ENCODE measurements at places on chromosomes 5 and 9.

GRCh38 chr9:90379771-90380170 is 262.9 kb downstream of the DIRAS2 start:
- DNase-seq: no peak

GRCh38 chr9:2722715-2723114 is 5.4 kb downstream of the KCNV2 start:
- no peak for DNase-seq

GRCh38 chr5:163177971-163178370 is 259.4 kb upstream of the CCNG1 start:
- no peak for DNase-seq

- DNase-seq: no peak
These were observed 10.0 kb downstream of the SPINK4 start for GRCh38 chr9:33249983-33250382.

DNA sequence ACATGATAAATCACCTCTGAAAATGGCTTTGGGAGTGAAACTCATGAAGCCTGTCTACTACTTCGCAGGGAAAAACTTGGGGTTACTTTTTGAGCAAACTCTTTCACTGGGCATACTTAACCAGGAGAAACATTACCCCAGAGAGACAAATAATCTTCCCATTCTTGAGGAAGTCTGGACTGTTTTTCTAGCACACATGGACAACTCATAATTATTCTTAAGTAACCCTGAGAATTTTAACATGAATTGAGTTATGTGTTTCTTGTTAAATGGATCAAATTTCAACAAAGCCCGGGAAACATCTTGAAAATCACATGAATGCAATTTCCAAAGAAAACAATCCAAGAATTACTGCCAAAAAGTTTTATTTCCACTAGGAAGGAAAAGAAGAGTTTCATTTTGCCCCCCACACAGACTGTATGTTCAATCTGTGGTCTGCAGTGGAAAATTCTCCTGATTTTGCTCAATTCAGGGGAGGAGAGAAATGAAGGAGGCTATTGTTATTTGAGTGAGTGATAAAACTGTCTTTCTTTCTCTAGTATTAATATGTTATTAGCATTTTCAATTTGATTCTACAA is 564.8 kb upstream of the CLINT1 start:
- no peak for DNase-seq

DNA sequence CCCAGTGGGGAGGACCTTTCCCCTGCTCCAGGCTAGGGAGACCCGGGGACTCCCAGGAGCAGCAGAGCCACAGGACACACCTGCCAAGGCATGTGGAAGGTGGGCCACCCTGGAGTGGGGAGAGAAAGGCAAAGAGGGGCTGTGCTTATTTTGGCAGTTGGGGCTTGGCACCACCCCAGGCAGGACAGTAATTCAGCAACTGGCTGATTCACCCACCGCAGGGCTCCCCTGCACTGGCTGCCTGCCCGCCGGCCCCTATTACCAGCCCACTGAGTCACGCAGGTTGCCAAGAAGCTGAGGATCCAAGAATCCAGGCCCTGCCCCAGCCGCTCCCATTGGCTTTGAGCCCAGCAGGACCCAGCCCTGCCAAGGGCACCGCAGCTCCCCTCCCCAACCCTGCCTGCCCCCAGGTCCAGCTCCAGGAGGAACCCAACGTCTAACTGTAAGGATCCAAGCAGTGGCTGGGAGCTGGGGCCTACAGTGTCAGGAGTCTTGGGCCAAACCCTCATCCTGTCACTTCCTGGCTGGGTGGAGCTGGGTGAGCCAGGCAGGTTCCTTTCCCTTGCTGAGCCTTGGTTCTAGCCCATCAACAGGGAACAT is 14.2 kb upstream of the RALGDS start:
- no peak for DNase-seq

- DNase-seq: no peak
These were observed 851.4 kb downstream of the MAT2B start for GRCh38 chr5:164356790-164357189.

DNA sequence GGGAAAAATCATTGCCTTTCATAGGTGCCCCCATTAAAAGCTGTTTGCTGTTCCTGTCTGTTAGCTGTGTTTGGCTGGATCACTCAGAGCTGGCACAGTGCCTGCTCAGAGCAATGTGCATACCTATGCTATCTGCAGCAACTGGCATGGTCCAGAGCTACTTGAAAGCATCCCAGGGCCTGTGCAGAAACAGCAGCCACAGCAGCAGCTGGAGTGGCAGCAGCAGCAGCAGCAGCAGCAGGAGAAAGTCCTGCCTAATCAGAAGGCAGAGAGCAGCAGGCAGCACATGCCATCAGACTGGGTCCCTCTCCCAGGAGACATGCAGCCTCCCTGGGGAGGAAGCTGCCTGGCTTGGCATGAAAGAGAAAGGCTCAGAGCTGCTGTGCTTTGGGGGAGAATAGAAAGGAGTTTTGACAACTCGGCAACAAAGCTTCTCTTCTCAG is 243.8 kb upstream of the WWC1 start:
- no peak for DNase-seq

- DNase-seq: no peak
These were observed 22.8 kb upstream of the RNU6ATAC start for GRCh38 chr9:134187110-134187531.

GRCh38 chr9:115202181-115202580 is 84.2 kb upstream of the TNC start:
- DNase-seq: no peak

DNA sequence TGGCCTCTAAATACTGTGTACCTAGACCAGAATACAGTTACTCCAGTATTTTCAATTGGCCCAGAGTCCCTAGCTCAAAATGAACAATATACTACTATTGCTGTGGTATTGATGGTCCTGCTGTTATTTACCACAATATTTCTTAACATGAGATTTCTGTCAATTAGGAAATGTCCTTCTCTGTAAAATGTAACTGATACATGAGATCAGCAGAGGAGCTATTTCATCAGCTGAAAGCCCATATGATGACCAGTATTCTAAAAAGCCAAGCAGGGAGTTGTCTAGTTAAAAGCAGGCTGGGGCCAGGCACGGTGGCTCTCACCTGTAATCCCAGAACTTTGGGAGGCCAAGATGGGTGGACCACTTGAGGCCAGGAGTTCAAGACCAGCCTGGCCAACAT is 187.7 kb upstream of the PTGER4 start:
- DNase-seq: no peak

DNA sequence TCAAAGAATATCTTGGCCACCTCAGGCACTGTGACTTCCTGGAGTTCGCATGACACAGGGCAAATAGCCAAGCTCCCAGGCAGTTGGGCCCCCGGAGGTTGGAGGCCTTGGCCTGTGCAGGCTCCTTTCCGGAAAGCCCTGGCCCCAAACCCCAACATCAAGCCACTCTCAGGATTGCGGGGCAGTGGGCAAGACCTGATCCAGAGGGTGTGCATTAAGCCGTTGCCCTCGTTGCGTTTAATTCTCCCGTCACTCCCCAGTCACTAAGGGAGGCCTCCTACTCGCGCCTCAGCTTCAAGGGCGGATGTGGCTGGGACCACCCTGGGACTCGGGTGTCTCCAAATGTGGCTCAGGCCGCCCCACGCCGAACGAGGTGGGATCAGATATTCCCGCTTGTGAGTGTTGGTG is 60.1 kb downstream of the TMEM174 start:
- DNase-seq: no peak

- DNase-seq: no peak
These were observed 21.6 kb downstream of the LNPEP start for GRCh38 chr5:96957254-96958049.

DNA sequence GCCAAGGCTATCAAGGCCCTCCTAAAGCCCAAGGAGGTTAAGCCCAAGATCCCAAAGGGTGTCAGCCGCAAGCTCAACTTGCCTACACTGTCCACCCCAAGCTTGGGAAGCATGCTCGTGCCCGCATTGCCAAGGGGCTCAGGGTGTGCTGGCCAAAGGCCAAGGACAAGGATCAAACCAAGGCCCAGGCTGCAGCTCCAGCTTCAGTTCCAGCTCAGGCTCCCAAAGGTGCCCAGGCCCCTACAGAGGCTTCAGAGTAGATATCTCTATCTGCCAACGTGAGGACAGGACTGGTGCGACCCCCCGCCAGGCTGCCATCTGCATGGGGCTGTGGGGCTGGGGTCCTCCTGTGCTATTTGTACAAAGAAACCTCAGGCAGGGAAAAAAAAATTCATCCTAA is 3.3 kb downstream of the HOMER1 start:
- DNase-seq: no peak

- no peak for DNase-seq
These were observed 107.4 kb downstream of the JAKMIP2 start for GRCh38 chr5:147675168-147675567.

DNA sequence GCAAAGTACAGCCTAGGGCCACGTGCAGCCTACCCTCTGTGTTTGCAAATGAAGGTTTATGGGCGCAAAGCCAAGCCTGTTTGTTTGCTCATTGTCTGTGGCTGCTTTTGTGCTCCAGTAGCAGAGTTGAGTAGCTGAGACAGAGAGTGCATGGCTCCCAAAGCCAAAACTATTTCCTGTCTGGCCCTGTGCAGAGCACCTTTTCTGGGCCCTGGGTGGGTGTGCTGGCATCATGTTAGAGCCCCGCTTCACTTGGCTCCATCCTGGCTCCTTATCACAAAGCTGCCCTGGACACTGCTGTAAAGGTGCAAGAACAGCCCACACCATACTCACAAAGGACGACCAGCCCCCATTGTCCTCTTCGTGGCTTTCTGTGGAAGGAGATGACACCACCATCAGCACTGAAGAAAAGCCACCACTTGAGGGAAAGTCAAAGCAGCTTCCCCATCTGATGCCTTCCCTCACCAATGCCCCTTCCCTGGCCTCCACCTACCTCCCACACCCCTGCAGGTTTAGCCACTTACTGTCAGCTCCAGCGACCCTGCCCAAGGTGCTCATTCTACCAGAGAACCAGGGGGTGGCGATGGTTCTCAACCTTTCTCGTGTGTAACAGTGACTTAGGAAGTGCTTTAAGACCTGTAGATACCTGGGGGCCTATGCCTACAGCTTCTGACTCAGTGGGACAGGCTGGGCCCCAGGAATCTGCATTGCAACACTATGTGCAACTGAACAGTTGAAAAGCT is 23.4 kb downstream of the LCP2 start:
- DNase-seq: no peak

GRCh38 chr5:42636425-42636824 is 120.2 kb upstream of the CCDC152 start:
- DNase-seq: no peak

DNA sequence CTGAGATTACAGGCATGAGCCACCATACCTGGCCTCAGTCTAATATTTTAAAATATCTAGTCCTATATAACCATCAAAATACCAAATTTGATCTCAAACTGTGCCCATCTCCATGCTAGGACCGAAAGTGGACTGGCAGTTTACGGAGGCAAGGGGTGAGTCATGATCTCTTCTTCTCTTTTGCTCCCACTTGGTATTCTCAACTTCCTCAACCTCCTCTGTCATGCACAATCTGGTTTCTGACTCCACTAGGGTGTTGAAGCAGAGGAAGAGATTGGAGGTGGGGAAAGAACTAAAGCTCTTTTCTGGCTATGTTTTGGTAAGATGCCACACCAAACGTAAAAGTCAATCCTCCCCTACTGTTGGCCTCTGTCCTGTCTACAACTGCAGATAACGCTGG is 55.9 kb upstream of the CEMIP2 start:
- DNase-seq: no peak

GRCh38 chr9:136400038-136400834 is at the start of gene SNAPC4:
SNAPC4 (minus strand) TSS chr9:136400170; CDS start chr9:136398428, 1,742 bp downstream.
- peak; percentile 68 for DNase-seq

- no peak for DNase-seq
These were observed 27.1 kb downstream of the RUFY1 start for GRCh38 chr5:179577286-179577960.

DNA sequence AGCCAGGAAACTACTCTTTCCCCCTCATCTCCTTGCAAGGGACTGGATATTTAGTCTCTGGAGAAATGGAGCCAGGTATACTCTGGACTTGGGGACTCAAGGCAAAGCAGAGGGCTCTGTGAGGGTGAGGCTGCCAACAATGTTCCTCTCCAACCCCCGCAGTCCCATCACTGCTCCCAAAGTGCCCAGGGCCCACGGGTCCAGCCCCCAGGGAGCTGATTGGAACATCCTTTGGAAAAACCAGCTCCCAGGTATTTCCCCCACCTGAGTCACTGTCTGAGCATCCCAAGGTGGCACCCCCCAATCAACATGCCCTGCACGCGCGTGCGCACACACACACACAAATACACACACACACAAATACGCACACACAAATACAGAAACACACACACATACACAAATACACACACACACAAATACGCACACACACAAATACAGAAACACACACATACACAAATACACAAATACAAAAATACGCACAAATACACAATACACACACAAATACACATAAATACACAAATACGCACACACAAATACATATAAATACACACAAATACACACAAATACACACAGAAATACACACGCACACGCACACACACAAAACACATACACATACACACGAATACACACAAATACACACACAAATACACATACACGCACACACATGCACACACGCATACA is 137.4 kb downstream of the DAB2IP start:
- DNase-seq: no peak

- no peak for DNase-seq
These were observed 525.9 kb upstream of the CLINT1 start for GRCh38 chr5:158384535-158385481.

GRCh38 chr9:117073539-117074341 is 341.1 kb downstream of the ASTN2 start:
- DNase-seq: no peak

- no peak for DNase-seq
These were observed 337.6 kb downstream of the BNC2 start for GRCh38 chr9:16532681-16533450.

GRCh38 chr9:131436376-131436775 is 42.5 kb downstream of the PRRC2B start:
- no peak for DNase-seq

DNA sequence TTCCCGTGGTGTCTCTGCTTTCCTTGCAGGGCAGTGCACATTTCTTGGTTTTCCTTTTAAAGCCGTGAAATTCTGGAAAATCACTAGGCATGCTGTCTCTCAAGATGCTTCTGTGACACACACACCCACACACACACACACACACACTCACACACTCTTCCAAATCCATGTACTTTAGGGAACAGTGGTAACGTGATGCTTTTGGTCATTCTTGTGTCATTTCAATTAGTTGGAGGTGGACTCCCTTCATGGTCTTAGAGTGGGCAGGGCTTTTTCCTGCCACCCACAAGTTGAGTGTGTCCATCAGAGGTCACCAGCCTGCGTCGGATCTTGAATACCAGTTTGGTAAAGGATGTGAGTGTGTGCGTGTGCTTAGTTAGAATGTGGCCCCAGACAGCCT is 64.4 kb downstream of the DMRT1 start:
- DNase-seq: no peak

DNA sequence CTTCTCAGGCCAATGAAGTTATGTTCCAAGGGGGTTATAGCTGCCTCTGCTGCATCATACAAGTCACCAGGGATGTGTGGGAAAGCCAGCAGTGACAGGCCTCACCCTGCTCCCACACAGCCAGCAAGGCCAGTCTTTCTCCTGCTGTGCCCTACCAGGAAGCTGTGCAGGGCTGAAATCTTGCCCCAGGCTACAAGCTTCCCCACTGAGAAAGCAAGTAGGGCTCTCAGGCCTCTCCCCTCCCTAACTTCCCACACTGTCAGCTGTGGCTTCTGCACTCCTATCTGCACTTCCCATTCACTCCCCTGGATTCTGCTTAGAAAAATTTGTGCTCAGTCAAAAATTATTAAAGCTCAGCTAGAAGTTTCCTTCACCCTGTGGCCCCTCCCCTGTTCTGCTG is 611.2 kb upstream of the ZNF608 start:
- no peak for DNase-seq

GRCh38 chr9:133273098-133273497 is 1.9 kb downstream of the ABO start:
- no peak for DNase-seq
